NCI-H510A (cell line): ENCODE measurements at places on chromosomes 5 and 9.
A peak's percentile ranks its signal among the peaks of the same experiment; 100 is the strongest.

DNA sequence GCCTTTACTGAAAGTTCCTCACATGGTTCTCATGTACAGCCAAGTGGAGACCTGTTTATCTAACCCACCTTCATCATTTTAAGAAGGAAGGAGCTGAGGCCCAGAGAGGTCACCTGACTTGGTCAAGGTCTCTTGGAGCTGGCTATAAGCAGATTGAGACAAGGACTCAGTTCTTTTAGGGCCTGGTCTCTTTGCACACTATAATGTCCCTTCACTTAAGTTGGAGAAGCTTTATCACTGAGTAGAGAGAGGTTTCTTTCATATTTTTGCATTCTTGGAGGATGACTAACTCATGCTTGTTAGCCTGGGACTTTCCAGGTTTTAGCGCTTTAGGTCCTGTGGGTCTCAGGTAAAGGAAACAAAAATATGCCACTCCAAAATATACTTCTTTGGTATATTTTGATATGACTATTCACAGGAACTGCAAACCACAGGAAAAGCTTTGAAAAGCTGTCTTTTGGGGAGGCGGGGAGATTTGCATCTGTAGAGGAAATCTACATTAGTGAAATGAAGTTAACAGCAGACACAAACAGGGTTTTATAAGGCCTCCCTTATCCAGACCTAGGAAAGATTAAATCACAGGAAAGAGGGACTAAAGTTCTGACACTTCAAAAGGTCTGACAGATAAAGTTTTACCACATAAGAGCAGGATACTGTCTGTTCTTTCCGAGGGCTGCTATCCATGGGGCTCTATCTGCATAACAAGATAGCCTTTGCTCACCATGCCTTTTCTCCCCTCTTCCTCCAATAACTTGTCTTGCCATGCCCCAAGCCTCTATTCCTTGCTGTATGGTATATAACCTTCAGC, 95.8 kb upstream of the ANKRD55 start:
- no peak for DNase-seq

DNA sequence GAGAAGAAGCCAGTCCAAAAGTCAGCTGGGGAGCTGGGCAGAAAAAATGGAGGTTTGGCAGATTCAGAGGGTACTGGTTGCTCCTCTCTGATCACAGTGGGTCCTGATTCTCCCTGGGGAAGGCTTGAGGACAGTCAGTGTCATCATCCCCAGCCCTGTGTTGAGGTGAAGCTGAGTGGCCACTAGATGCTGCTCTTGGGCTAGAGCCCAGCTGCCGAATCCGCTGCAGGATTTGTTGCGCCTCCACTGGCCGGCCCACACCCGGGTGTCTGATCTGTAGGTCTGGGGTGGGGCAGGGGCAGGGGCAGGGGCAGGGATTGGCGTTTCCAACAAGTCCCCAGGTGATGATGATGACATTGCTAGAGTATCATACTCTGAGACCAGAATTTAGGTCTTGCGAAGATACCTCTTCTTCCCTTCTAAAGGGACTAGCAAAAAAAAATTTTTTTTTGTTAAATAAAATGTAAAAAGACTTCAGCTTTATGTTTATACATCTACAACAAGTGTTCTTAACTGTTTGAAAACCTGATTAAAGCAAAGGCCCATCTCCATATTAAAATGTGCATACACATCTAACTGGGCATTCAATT, 106.8 kb downstream of the PDE6A start:
- DNase-seq = peak; percentile 40

DNA sequence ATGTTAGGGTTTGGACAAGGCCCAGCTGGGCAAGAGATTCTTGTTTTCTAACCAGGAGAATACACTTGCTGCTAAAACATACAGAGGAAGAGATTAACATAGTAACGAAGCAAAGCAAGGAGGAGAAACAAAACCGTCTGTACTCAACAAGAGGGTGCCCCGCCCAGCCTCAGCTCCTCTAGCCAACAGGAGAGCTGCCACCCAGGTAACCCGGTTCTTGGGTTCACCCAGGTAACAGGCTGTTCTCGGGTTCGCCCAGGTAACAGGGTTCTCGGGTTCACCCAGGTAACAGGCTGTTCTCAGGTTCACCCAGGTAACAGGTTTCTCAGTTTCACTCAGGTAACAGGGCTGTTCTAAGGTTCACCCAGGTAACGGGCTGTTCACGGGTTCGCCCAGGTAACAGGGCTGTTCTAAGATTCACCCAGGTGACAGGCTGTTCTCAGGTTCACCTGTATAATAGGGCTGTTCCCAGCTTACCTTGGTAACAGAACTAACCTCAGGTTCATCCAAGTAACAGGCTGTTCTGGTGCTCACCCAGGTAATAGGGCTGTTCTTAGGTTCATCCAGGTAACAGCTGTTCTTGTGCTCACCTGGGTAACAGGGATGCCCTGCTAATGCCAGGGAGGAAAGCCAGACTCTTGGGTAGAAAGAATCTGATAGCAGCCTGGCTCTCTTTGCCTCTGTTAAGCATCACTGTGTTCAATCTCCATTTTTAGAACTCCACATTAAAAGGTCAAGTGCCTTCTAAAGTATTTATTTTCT, 271.6 kb downstream of the SYK start:
- DNase-seq = no peak

- DNase-seq = no peak
Observed at GRCh38 chr9:95985440-95986055, 110.1 kb downstream of the ERCC6L2 start.

DNA sequence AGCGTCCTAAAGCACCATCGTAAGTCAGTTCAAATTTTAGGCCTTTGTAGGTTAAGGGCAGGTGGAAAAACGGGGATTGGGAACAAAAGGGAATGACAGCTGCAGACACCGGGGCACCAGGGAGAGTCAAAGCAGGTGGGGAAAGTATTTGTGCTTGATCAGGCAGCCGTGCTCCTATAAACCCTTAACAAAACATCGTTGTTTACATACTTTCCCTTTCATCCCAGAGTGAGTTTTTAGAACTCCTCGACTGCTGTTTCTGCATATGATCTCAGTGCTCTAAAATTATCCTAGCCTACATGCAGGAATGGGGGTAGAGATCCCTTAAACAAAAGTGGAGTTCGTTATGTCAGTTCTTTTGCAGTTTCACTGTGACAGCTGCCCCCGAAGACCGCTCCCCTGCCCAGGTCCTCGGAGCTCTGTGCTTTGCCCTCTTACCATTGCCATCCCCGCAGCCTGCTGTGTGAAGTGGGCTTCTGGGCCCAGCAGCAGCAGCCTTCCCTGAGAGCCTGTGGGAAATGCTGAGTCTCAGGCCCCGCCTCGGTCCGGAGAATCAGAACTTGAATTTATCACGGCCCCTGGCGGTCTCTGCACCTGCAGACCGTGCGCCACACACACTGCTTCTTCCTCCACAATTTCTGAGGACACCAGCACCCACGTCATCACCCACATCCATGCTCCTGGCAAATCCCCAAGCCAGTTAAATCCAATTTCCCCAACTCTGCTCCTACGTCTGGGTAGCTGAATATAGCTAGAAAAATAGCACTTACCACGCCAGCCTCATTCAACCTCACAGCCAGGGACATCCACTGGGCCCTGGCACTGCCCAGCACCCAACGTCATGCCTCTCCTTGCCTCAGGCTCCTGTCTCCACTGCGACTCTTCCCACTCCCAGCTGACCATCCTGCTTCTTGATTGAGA, 86.8 kb downstream of the NSUN2 start:
- peak; percentile 33 for DNase-seq

- peak; percentile 34 for DNase-seq
Observed at GRCh38 chr9:109639674-109640579, 140.1 kb upstream of the PALM2AKAP2 start.

GRCh38 chr5:96919754-96920197, 16.1 kb upstream of the LNPEP start:
- DNase-seq = no peak

DNA sequence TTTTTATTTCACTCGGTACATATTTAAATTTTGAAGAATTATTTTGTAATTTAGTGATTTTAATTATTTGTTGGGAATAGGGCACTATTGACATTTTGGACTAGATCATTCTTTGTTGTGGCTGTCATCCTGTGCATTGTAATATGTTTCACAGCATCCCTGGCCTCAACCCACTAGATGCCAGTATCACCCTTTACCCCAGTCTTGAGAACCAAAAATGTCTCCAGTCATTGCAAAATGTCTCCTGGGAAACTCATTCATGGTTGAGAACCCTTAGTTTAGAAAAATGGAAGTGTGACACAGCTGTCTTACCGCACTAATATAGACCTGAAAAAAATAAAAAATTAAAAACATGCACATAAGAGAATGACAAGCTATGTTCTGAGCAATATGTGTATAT, 88.4 kb upstream of the CCDC152 start:
- DNase-seq = no peak

DNA sequence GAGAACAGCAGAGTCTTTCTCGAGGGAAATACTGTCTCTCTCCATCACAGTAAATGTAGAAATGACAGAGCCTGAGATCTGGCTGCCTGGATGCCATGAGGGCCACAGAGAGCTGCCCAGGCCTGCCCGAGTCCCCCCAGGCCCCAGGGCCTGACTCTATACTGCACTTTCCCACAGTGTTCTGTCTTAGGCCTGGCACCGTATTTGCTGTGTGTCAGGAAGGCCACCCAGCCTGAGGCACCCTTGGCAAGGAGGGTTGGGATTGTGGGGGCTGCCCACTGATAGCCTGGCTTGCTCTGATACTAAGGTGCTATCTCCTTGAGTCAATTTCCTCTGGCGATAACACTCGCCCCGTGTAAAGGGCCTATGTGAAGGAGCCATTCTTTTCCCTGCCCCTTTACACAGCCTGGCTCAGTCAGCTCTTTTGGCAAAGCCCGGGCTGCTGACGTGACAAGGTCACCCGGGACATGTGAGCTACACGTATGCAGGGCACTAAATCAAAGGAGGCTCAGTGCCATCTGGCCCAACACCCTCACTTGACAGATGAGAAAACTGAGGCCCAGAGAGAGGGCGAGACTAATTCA, 630.1 kb upstream of the KLF4 start:
- DNase-seq = no peak

DNA sequence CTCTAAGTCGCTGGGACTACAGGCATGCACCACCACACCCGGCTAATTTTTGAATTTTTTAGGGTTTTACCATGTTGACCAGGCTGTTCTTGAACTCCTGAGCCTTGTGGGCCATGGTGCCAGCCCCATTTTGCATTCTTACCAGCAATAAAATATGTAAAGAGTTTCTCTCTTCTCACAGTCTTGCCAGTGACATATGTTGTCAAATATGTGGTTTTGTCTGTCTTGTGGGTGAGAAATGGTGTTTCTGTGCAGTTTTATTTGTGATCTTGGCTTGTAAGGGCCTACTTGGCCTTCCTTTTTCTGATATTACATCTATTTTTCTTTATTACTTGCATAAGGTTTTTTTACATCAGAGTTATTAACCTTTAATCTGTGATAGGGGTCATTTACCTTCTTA, 47.1 kb downstream of the SPIN1 start:
- DNase-seq = no peak

- DNase-seq = no peak
Observed at GRCh38 chr9:127720865-127721227, 5.0 kb downstream of the TTC16 start.

DNA sequence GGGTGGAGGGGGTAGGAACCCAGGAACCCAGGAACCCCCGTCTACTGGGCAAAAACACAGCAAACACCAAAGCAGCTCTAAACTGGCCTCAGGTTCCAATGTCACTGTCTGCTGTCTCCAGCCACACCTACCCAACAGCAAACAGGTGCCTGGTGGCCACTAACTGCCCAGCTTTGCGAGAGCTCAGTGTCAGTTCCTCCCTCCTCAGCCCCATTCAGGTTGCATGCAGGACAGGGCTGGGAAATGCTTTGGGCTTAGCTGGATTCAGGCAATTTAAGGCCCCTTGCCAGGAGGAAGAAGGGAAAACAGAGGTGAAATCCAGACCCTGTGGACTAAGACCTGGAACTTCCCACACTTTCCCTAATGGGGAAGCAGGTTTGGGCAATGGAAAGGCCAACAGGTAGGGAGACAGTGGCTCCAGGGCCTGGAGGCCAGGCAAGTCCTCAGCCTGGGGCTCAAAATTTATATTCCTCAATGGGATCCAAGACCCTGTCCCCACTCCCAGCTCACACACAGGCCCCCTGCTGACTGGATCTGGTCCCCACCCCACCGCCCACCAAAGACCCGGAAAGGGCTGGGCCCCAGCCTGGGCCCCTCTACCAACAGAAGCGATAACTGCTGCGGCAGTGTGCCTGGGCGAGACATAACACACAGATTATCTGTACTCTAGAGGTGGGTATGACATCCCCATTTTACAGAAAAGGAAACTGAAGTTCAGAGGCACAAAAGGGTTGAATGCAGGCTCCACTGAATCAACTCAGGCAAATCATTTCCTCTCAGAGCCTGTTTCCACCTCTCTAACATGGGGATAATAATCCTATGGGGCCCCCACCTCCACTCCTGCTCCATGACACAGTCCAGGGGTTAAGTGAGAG, 3.5 kb downstream of the EEIG1 start:
- DNase-seq = no peak

DNA sequence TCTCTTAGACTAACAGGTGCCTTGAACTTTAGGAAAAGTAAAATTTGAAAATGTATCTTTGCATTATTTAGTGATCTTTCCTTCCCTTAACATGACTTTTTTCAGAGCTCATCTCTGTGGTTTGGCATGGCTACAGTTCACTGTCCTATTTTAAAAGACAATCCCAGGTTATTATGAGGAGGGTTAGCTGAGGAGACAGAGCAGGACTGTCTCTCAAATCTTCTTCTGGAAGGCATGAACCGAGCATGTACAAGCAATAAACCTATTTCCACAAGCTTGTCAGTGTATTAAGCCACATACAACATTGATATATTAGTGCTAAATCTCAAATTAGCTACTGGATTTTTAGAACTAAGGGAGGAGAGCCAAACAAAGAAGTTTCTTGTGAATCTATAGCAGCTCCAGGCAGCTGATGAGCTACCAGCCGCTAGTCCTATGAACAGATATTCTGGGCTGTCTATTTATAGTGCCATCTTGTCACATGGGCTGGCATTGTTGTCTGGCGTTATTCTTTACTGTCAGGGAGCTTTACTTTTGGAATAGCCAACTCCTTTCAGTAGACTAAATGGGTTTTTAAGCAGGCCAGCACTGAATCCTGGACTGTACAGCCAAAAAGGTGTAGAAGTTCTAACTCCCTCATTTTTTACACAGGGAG, 171.2 kb upstream of the ACTBL2 start:
- no peak for DNase-seq

DNA sequence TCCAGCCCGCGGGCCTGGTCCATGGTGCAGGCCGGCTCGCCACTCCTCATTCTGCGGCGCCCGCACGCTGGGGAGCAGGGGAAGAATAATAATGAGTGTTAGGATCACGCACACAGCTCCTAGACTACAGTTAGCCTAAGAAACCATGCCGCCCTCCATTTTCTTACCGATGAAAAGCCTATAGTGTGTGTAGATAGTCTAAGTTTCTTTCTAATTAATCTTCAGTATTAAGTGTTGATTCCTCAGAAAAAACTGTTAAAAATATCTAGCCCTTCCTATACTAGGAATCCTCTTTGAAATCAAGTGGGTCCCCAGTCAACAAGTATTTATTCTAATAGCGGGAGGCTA, 9.3 kb downstream of the ZBED3 start:
- no peak for DNase-seq

GRCh38 chr9:85524531-85524930, 217.2 kb downstream of the AGTPBP1 start:
- no peak for DNase-seq

GRCh38 chr9:137430723-137431415, 7.7 kb downstream of the NOXA1 start:
- no peak for DNase-seq

GRCh38 chr9:127281891-127282290, 17.3 kb downstream of the GARNL3 start:
- no peak for DNase-seq

- no peak for DNase-seq
Observed at GRCh38 chr9:106286249-106286648, 576.7 kb upstream of the ZNF462 start.

- DNase-seq = no peak
Observed at GRCh38 chr5:55305345-55305744, 2.1 kb downstream of the DHX29 start.
